ENCODE measurements at places on chromosomes 7 and 10.

DNA sequence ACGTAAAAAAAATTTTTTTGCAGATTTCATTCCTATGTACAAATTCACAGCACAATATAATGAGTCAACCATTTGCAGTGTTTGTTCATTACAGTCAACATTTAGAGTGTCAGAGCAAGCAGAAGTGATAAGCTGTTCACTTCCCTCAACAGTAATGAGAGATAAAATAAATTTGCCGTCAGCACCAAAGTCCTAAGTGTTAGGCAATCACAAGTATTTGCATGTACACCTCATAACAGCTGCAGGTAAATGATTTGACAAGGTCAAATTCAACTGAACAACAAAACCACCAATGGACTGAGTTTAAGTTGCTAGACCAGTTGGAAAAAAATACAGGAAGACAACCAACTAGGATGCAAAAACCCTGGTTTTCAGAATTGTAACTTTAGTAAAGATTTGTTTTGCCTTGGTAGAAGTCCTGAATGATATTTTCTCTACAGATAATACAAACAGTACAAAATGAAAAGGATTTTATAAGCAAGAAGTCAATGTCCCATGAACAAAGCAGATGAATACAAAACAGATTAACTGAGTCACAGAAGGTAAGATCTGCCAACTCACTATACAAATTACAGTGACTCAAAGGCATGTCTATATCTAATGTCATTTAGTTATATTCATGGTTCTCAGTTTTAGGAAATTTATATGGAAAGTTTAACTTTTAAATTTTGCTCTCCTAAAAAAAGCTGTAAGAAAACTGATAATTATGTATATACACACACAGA is 10.4 kb downstream of the RAPGEF5 start:
- H3K4me1 ChIP-seq, result peaks cover 11% of the 10 kb centered on the region
- H3K36me3 ChIP-seq, result no peaks in the 10 kb centered on the region
- no peak overlapping the region for H3K4me3 ChIP-seq
- peak overlapping the region; percentile 66 for H3K27ac ChIP-seq
- no peak for DNase-seq

- H3K27ac ChIP-seq, result no peak overlapping the region
- H3K27me3 ChIP-seq, result no peaks in the 10 kb centered on the region
- no peaks in the 10 kb centered on the region for H3K36me3 ChIP-seq
- H3K4me3 ChIP-seq, result no peak overlapping the region
Measured at GRCh38 chr7:158028290-158028941, 559.2 kb downstream of the PTPRN2 start.

- H3K27me3 ChIP-seq, result no peaks in the 10 kb centered on the region
- no peaks in the 10 kb centered on the region for H3K36me3 ChIP-seq
- DNase-seq, result no peak
- no peak overlapping the region for H3K4me3 ChIP-seq
- H3K4me1 ChIP-seq, result peaks cover 7% of the 10 kb centered on the region
Measured at GRCh38 chr7:92709150-92709549, 119.0 kb upstream of the FAM133B start.

DNA sequence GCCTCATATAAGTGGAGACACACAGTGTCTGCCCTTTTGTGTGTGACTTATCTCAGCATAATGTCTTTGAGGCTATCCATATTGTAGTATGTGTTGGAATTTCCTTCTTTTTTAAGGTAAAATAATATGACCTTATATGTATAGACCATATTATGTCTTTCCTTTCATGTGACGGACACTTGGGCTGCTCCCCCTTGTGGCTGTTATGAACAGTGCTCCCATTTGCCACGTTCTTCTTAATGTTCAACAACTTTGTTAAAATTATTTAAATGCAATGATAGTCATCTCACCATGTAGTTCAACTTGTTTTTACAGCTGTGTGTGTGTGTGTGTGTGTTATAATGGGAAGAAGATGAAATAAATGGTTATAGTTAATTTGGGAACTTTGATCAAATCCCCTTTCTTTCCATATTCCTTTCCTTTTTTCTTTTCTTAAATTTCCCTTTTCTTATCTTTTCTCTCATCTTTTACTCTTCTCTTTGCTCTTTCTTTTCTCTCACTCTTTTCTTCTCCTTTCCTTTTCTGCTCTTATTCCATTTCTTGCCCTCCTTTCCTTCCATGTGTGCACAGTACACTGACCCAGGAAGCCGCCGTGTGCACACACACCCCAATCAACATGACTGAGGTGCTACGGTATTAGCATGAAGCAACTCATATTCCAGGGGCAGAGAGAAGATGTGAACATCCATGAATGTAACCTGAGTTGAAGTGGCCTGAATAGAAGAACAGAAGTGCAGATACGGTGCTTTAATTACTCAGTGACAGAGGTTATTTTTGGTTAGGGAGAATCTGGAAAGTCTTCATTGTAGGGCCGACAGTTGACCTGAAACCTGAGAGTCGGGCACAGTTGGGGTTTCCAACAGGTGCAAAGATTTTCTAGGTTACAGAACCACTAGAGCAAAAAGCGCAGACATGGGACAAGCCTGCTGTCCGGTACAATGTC is 596.6 kb downstream of the SDK1 start:
- no peaks in the 10 kb centered on the region for H3K36me3 ChIP-seq
- no peaks in the 10 kb centered on the region for H3K27me3 ChIP-seq
- no peaks in the 10 kb centered on the region for H3K4me1 ChIP-seq
- H3K4me3 ChIP-seq, result no peak overlapping the region

DNA sequence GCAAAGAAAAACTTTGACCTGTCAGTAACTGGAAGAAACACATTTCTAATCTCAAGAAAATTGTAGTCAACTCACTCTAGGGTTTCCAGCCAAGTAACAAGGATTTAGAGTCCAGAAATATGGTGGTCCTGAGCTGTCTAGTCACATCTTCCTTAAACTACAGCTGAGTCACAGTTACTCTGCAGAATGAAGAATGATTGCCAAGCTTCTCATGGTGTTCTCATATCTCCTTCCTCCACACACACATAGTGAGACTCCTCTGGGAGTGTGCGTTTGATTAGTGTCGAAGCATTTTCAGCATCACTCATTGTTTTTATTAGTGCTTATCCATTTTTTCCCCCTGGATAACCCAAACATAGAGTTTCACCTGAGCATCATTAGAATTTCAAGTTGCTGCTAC is 93.1 kb upstream of the CXCL12 start:
- H3K27ac ChIP-seq, result no peak overlapping the region
- no peaks in the 10 kb centered on the region for H3K36me3 ChIP-seq
- DNase-seq, result no peak
- H3K27me3 ChIP-seq, result no peaks in the 10 kb centered on the region
- no peak overlapping the region for H3K4me3 ChIP-seq

Data from esophagus squamous epithelium (tissue), 5 donors.